ENCODE measurements at places on chromosomes 1 and 21.

- no peak for DNase-seq
Observed at GRCh38 chr1:185837711-185838110, 103.5 kb downstream of the HMCN1 start.

DNA sequence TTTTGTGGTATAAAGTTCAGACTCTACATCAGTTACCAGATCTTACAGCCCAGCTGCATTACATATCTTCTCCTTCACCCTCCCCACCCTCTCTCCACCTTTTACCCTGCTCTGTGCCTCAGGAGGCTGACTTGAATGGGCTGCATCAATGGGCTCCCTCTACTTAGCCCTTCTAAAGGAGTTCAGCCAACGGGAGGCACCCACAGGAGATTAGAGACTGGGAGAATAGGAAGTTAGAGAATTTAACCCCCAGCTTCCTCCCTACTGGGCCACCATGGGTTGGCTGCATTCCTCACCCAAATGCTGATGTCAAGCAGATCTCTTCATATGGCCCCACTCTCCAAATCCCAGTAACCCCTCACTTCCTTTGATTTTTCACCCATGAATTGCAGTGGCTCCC lies 17.1 kb upstream of the DUSP23 start:
- DNase-seq: no peak

GRCh38 chr1:226772446-226773139 lies 33.5 kb upstream of the ITPKB start:
- no peak for DNase-seq

- DNase-seq: no peak
Observed at GRCh38 chr1:61162520-61163258, 80.3 kb downstream of the NFIA start.

DNA sequence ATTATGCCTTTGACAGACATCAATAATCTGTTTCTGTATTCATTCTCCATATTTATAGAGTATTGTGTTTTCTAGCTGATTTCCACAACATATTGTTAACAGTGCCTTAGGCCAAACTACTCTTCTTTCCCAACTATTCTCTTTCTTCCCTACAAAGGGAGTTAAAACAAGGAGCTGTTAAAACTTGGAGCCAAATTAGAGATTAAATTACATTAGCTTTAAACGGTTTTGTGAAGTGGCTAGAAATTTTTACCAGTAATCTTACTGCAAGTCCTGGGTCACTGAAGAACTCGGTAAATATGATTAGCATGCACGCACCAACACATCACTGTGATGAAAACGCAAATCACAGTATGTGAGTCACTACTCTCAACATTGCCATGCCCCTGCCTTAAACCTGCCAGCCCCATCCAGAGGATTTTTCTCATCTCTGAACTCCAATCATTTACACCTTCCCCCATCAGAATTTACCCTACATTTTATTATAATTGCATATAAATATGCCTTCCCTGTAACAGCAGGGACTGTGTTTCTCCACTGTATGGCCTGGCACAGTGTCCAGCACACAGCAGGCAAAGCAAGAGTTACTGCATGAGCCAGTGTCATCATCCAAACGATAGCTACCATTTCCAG lies 1.5 kb upstream of the PRDX6 start:
- DNase-seq: no peak
